ENCODE measurements at places on chromosomes 12 and 14.

DNA sequence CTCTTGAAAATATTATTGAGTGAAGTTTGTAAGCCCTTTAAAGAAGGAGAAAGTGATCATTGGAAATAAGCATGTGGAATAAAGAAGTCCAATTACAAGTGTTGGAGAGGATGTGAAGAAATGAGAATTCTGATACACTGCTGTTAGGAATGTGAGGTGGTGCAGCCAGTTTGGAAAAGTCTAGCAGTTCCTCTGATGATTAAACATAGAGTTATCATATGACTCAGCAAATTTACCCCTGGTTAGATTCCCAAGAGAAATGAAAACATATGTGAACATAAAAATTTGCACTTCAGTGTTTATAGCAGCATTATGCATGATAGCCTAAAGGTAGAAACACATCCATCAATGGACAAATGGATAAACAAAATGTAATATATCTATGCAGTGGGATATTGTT is 319.9 kb downstream of the AEBP2 start:
- DNase-seq: peak; percentile 49

- DNase-seq: no peak
Observed at GRCh38 chr14:21617614-21618013, 17.1 kb downstream of the OR10G2 start.

- no peak for DNase-seq
Observed at GRCh38 chr12:63816031-63816430, 28.5 kb upstream of the SRGAP1 start.

DNA sequence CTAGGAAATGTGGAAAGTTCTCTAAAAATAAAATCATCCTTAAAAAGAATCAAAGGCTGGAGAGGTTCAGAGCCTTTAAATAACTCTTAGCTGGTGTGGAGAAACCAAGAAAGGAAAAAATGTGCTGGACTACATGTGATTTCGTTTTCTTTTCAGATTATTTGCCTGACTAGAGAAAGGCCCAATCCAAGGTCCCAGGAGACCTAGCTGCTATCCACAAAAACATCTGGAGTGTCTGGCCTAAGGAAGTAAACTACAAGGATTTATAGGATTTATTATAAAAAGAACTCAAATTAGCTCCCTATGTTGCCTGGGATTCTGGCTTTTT is 774 bp upstream of the TMEM30B start:
- DNase-seq: no peak

- DNase-seq: no peak
Observed at GRCh38 chr14:103434868-103435442, 49.7 kb downstream of the MARK3 start.

GRCh38 chr12:85865890-85866289 is 8.2 kb upstream of the NTS start:
- no peak for DNase-seq

- no peak for DNase-seq
Observed at GRCh38 chr12:87020071-87020470, 763.9 kb upstream of the MGAT4C start.
